ENCODE measurements at places on chromosomes 1 and 21.

GRCh38 chr21:35216996-35217395, 167.9 kb upstream of the RUNX1 start:
- no peak for DNase-seq

DNA sequence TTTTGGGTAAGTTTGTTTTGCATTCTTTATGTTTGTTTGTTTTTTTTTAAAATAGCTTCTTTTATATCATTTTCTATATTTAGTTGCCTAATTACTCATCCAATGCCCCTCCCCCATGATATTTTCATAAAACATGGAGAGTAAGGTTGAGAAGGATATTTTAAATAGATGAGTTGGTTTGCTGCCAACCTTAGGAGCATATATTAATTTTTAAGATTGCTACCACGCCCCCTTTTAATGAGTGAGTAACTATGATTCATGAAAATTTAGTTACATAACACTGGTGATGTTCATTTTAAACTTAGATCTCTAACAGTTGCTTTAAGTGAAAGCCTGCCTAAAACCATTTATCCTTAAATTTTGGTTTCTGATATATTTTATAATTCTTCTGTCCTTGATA, 18.7 kb downstream of the TMEM50A start:
- no peak for DNase-seq

- DNase-seq: no peak
Measured at GRCh38 chr1:25999041-25999800, 1.4 kb upstream of the PAFAH2 start.

DNA sequence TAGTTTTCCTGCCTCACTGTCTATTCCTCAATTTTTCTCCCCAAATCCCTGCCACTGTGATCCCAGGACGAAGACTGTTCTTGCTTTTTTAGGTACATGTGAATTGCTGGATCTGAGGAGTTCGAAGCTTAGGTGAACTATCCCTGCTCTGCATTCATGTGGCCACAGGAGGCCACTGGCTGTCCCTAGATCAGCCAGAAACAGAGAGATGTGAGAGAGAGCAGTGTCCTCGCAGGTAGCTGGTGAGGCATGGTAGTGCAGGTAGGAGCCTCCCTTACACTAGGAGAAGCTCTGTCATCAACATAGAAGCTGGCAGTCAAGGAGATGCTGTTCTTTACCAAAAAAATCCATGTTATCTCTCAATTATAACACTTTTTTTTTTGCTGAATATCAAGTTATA, 71.5 kb downstream of the USP24 start:
- no peak for DNase-seq

DNA sequence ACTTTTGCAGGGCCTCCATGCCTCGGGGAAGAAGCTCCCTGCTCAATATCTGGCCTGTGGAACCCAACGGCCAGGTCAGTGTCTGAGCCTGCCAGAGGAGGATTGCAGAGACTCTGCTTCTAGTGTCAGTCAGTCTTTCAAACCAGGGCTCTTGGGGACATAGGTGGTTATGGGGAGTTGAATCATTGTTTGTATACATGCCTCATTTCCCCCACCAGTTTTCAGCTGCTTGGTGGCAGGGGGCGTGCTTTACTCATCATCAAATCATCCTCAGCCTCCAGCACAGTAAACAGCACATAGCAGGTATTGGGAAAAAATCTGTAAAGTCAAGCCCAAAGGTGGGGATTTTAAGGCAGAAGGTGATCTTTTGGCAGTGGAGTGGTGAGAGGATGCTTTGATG, 17.4 kb upstream of the FAM89A start:
- DNase-seq: no peak

DNA sequence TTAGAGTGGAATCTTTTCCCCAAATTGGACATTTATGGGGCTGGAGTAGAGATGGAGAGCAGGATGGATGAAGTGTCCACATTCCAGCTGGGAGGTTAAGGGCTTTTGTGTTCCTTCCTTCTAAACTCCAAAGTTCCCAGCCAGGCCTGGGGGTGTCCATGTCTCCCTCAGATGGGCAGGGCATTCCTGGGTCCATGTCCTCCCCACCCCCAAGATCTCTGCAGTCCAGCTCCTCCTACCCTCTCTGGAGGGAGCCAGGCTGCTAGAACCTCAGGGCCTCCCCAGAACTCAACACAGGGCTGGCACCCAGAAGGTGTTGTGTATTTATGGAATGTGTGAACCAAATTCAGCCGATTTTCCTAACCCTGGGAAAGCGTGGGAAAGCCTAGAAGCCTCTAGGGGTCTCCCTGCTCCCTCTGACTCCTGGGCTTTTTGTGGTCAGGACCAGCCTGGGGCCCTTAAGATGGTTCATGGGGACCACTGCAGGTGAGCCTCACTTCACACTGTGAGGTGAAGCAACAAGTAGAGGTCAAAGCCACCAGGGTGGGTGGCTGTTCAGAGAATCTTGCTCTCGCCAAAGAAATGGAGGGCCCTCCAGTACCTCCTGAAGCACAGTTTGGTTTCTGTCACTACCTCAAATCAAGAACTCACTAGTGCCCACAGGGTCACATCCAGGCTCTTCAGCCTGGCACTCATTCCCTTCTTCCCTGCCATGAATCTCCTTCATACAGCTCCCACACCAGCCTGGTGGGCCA, 54.8 kb downstream of the GLIS1 start:
- no peak for DNase-seq

DNA sequence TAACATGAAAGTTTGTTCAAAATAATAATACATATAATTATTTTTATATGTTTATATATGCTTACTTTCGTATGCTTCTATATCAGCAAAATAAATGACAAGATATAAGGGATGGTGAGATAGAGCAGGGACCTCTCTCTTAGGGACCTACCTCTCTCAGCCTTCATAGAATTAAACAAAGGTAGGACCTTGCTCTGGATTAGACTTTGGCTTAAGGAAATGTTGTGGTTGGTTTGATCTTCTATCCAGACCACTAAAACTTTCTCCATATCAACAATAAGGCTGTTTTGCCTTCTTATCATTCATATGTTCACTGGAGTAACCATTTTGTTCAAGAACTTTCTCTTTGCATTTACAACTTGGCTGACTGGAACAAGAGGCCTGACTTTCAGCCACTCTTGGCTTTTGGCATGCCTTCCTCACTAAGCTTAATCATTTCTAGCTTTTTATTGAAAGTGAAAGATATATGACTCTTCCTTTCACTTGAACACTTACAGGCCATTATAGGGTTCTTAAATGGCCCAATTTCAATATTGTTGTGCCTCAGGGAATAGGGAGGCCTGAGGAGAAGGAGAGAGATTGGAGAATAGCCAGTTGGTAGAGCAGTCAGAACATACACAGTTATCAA, 14.4 kb downstream of the FRRS1 start:
- DNase-seq: no peak

- DNase-seq: no peak
Measured at GRCh38 chr1:94329276-94329675, 88.9 kb upstream of the ABCD3 start.

GRCh38 chr1:170856455-170856854, 78.9 kb upstream of the MROH9 start:
- DNase-seq: no peak

- no peak for DNase-seq
Measured at GRCh38 chr1:162165528-162165927, 96.0 kb downstream of the NOS1AP start.

- peak; percentile 94 for DNase-seq
Measured at GRCh38 chr1:231338270-231339128, at the start of gene SPRTN. SPRTN (plus strand) TSS chr1:231338293; CDS start chr1:231338384, 91 bp downstream.

- no peak for DNase-seq
Measured at GRCh38 chr1:222285526-222285925, 262.4 kb downstream of the HHIPL2 start.

DNA sequence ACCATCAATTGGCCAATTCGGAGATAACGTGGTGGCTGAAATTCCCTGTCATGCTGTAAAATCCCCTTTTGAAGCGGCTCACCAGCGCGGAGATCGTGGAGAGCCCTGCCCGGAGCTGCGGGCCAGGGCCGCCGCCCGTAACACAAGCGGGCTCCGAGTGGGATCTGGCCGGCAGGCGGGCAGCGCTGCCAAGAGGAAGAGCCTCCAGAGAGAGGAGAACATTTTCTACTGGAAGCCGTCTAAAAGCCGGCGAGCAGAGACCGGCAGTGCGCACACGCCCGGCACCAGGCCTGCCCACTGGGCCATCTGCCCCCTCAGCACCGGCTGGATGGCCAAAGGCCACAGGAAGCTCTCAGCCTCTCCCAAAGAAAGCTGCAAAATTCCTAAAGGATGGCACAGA, 15.5 kb downstream of the SSBP3 start:
- no peak for DNase-seq

- no peak for DNase-seq
Measured at GRCh38 chr1:157110003-157110402, 10.4 kb upstream of the ETV3L start.

DNA sequence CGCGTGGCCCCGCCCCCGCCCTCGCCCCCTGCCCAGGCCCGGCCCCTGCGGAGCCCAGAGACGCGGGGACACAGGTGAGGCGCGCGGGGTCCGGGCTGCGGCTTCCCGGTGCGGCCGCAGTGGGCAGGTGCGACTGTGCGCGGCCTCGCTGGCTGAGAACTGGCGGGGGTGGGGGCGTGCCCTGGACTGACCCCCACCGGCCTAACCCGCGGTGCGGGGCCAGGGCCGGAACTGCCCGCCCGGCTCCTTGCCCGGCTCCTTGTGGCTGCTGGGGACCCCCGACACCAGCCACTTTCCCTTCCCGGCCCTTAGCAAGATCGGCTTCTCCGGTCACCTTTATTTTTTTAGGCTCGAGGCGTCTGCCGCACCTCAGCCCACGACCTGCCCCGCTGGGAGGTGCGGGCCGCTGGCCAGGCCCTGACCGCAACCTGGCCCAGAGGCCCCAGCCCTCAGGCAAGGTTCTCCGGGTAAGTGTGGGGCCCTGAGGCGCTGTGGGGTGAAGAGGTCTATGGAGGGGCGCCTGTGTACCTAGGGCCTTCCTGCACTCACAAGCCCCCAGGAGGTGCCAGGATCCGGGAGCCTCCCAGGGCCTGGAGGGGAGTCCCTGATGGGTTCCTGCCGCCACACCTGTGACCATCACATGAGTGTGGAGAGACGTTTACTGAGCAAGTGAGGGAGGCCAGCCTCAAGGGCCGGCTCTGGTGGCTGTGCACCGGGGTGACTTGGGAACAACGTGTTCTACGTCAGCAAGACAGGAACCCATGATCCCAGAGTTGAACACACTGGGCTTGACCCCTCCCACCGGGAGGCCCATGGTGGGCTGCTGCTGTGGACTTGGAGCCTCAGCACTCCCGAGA, at the start of gene SMIM1:
TSS of gene SMIM1 (plus strand) at position 35 of the 857 bp plus-strand sequence. CDS start 2,625 bp downstream, outside the sequence.
- no peak for DNase-seq
